LNCaP clone FGC (cell line): ENCODE measurements at places on chromosomes 2 and 18.

GRCh38 chr2:182415771-182416170, 11.1 kb downstream of the PDE1A start:
- no peak for DNase-seq

GRCh38 chr2:43553341-43553855, 42.4 kb downstream of the THADA start:
- no peak for DNase-seq

GRCh38 chr2:174654419-174654941, 56.9 kb upstream of the WIPF1 start:
- no peak for DNase-seq

DNA sequence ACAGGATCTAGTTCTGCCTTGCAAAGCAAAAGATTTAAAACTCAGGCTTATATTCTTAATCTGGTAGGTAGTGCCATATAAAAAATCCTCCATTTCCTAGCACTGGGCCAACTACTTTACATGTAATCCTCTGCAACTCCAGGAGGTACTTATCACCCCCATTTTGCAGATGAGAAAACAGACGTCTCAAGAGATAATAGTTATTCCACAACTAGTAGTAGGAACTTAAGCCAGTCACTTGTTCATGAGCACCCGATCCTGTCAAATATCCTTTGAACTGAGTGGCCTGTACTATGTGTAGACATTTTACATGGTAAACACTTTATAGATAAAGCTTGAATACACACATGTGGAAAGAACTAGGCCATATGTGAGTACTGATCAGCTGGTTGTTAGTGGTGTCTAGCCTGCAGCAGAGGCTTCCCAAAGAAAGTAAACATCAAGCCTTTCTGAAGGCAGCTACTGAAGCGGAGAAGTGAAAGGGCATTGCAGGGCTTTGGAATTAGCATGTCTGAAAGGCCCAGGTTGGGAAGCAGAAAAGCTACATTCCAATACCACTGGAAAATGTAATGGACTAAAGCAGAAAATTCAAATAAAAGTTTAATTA, 48.0 kb downstream of the NAB1 start:
- no peak for DNase-seq

DNA sequence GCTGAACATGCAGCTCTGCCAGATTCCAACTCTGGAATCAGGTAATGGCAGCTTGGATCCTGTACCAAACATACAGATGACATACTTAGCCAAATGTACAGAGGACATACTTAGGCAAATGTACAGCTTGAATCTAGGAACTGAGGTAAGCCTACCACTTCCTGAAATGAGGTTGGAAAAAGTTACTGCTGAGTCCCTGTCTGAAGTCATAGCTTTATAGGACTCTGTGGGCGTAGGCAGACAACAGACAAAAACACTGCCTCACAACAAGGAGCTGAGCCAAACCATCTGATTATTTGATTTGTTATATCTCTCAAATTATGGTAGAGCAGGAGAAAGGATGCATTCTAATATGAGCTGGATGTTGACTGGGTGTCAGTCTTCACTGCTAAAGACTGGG, 290.2 kb upstream of the TCF4 start:
- no peak for DNase-seq

DNA sequence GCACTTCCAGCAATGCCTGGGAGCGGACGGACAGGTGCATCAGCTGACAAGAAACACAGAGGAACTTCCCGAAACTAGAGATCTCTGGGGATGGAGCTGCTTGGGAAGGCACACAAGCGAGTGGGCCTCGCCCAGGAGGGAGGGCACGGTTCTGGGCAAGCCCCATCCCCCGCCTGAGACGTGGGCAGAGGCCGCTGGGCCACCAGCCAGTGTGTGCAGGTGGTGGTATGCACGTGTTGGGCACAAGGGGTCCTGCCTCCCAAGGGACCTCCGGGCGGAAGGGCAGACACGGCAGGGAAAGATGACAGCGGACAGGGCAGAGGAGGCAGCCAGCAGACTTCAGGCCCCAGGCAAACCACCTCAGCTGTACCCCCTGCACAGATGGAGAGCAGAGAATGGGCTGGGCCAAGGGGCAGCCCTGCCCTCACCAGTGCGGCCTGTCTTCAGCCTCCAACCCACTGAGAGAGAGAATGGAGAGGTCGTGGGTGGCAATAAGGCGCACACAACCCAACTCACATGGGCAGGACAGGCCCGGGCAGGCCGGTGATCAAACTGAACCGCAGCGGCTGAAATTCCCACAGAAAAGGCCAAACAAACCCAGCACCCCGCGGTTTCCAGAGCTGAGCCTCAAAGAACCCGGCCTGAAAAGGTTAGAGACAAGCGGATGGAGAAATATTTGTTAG, 51.2 kb downstream of the HDAC4 start:
- no peak for DNase-seq

DNA sequence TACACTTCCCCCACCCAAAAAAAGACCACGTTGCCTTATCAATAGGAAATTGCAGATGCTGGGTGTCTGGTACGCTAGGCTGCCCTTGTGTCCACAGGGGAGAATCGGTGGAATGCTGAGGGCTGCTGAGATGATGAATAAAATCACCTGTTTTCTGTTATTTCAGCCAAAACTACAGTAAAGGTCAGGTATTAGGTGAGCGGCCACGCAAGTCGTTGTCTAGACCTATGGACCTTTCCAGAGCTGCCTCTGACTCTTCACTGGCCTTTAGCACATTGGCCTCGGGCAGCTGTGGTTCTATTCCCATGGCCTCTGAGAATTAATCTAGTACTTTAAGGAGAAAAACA, 89.6 kb downstream of the MTCL1 start:
- DNase-seq = no peak

DNA sequence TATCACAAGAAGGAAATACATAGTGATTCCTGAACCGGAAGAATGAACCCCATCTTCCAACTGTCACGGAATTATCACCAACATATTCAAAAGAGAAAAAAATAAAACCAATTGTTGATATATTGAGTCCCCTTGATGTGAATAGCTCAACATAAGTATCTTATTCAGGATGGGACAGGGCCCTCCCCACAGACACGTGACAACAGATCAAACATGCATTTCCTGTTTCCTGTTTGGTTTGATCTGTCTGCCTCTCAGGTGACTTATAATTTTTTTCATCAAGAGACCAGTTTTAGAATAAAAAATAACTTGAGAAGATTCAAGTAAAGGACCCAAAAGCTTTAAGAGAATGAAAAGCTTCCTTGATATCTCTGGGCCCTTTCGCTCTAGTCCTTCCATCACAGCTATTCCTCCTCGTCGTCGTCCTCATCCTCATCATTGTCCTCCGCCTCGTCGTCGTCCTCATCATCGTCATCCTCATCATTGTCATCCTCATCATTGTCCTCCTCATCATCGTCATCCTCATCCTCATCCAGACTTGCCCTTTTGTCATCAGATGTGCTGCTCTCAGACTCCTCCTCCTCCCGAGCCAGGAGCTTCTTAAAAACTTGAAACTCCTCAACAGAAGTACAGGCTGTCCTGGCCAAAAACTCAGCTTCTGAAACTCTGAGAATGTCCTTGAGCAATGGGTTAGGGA, 6.3 kb downstream of the MTERF4 start:
- DNase-seq = no peak
